ENCODE measurements at places on chromosomes 12 and 14.

DNA sequence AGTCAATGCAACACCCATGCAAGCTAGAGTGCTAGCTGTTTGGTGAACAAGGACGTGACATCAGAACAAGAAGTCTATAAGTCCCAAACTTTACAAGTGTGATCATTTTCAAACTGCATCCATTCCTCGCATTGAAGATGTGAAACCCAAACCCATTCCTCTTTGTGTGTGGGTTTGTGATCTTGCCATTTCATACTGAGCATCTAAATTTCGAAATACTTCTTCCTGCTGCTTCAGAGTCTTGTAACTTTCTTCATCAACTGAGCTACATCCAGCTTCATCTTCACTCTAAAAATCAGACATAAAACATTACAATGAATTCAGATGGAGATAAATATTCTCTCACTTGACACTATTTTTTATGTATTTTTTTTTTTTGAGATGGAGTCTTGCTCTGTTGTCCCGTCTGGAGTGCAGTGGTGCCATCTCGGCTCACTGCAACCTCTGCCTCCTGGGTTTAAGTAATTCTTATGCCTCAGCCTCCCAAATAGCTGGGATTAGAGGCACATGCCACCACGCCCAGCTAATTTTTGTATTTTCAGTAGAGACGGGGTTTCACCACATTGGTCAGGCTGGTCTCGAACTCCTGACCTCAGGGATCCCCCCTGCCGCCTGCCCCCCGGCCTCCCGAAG is 4.8 kb upstream of the ZCCHC8 start:
- no peak for DNase-seq

DNA sequence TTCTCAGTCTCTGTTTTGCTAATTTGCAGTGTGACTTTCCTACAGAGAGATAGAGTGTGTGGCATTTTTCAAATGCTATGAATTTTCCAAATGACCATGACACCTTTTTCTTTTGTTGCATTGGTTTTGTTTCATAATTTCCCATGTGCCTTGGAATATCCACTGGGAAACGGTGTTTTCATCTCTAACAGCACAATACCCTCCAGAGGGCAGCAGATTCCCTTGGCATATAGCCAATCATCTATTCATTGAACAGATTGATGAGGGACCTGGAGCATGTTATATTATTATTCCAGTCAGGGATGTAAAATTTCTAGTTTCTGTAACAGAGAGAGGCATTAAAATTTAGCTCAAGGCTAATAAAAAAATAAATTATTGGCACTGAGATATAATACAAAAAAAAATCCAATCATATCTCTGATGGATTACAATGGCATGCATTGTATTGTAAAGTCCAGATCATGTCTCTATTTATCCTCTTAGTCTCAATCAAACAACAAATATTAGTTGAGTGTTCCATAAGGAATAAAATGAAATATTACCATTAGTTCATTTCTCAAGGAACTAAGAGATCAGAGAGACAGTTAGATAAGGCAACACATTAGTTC is 29.6 kb upstream of the NTN4 start:
- DNase-seq: peak; percentile 3

- no peak for DNase-seq
These were observed 70.4 kb downstream of the TBK1 start for GRCh38 chr12:64522316-64522715.

- DNase-seq: no peak
These were observed 23.1 kb upstream of the TBC1D30 start for GRCh38 chr12:64801381-64801780.

DNA sequence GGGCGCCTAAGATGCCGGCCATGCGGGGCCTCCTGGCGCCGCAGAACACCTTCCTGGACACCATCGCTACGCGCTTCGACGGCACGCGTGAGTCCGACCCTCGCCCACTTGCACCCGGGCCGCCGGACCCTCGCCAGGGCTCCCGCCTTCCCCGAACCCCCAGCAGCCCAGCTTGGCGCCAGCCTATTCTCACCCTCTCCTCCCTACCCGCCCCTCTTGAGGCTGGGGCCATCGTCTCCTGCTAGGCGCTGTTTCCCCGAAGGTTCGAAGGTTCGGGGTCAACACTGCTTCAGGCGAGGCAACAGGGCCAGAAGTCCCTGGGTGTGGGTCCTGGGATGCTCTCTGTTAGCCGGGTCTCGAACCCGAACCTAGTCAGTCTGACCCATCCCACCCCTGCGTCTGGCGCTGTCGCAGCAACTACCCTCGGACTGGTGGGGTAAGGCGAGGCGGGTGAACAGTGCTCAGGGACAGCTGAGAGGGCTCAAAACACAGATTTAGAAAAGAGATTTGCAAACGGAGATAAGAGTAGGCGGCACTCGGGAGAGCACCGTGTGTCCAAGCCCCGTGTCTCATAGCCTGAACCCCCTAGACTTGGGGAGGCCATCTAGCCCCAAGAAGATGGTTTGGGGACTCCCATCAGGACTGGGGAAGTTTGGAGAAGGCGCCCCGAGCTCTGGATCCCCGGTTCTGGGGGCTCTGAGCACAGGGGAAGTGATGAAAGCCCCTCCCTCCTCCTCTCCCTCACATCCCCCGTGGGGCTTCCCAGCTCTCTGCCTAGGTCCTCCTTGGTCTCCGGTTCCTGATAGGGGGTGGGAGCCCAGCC is 787 bp downstream of the KCNH3 start:
- DNase-seq: peak; percentile 6

- no peak for DNase-seq
These were observed 67.1 kb downstream of the BCAT1 start for GRCh38 chr12:24881724-24882371.

DNA sequence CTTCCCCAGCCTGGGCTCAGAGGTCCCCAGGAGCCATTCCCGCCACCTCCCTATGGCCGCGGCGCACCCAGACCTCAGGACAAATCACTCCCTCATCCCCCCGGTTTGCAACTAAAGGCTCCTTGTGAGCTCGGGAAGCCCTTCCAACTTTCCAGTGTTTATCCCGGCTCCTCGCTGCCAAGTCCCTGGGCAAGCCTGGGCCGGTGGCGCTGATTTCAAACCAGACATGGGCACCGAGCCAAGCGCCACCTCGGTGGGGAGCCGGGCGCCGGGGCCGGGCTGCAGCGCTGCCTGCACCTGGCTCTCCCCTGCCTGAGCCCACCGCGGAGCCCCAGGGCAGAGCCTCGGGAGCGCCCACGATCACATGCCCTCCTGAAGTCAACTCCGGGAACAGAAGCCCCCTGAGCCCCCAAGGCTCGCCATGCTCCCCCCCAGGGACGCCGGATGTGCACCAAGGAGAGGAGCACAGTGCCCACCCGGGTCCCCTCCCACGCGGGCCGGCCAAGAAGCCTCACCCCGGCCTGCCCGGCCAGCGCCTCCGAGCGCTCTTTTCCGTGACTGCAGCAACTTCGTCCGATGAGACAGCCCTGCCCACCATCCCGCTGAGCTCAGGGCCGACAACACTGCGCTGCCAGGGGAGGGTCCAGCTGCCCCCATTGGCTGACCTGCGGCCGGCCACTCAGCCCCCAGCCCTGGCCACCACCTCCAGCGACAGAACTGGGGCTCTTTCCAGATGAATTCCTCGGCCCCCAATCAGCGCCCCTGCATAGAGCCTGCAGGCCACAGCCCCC is 50.0 kb downstream of the NCOR2 start:
- DNase-seq: no peak

- no peak for DNase-seq
These were observed 146.3 kb downstream of the PDE3A start for GRCh38 chr12:20514598-20514997.

DNA sequence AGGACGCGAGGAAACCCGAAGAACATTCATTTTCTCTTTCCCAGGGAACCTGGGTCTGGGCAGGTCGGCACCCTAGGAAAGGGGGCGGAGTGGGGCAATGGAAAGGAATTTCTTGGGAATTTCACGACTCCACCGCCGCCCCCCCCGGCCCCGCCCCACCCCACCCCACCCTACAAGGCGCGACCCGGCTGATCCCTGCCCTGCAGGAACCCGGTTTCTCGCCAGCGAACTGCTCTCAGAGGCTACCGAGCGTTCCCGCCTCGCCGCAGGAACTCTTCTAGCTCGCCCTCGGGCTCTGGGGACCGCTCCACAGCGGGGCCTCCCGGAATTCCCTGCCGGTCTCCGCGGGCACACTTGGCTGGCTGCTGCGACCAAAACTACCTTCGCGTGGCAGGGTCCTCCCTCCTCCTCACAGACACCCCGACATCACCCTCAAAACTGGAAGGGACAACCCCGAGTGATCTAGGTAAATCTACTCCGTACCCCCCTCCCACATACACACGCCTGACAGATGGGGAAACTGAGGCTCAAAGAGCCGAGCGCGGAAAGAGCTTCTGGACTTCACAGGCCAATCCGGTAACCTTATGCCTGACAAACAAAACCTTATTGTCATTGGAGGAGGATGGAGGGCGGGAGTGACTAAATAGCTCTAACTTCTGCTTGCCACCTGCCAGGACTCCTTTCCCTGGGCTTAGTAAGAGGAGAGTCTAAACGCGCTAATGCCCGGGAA is 785 bp upstream of the ACTN1 start:
- no peak for DNase-seq

GRCh38 chr14:21068521-21069387 is 1.4 kb upstream of the ARHGEF40 start:
- DNase-seq: peak; percentile 67

DNA sequence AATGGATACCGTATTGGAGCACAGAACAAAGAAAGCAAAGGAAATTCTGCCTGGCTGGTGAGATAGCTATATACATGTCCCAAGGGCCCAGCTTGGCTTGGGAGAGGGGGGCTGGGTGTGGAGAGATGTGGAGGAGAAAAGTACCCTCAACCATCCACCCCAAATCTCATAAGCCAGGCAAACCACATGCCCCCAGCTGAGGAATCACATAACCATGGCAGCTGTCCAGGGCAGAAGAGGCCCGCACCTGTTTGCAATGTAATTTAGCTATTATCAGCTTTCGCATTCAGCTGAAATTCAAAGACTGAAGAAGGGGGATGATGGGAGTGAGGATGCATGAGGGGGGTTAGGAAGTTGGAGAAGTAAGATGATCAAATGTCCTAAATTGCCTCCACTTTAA is 196.1 kb downstream of the TBX5 start:
- DNase-seq: no peak

DNA sequence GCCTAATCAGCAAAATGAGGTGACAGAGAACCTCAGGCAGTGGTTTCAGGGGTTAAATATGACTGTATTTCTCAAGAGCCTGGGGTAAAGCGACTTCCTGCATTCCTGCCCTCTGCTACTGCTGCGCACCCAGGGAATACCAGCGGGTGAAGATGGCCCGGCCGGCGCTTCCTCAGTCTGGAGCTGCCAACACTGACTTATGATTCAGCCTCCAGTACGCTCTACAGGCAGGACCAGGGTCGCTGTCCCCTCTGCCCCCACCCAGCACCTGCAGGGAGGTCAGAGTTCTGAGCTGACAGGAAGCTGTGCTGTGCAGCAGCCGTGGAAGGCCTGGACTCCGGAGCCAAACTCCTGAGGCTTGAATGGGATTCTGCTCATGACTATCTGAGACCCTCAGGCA is 127.9 kb downstream of the PIWIL1 start:
- no peak for DNase-seq

DNA sequence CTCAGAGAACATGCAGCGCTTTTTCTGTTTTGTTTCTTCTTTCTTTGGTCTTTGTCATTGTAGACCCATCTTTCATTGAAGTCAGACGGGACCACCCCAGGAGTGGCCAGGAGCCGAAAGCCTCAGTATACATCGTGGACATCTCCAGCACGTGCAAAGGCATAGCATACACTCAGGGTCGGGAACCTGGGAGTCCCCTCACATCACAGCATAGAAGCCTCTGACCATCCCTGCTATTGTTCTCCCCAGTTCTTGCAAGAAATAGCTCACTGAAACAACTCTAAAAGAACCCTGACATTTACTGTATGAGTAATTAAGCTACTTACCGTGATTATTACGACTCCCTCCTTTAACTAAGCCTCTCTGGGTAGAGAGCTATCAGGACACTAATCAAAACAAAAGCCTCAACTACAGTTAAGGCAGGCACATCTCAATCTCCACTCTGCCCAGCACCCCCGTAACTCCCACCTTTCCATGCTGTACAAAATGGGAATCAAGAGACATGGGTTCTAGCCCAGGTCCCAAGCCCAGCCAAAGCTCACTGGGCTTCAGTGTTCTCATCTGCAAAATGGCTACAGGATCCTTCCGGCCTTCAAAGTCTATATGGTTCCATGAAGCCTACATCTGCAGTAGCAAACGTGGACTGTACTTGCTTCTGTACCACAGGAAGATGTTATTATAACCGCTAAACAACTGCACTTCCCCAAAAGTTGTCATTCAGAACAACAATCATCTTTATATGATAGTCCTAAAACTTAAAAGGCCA is 6.7 kb downstream of the CCDC88C start:
- no peak for DNase-seq

- DNase-seq: no peak
These were observed 11.5 kb upstream of the EID3 start for GRCh38 chr12:104291867-104292524.

DNA sequence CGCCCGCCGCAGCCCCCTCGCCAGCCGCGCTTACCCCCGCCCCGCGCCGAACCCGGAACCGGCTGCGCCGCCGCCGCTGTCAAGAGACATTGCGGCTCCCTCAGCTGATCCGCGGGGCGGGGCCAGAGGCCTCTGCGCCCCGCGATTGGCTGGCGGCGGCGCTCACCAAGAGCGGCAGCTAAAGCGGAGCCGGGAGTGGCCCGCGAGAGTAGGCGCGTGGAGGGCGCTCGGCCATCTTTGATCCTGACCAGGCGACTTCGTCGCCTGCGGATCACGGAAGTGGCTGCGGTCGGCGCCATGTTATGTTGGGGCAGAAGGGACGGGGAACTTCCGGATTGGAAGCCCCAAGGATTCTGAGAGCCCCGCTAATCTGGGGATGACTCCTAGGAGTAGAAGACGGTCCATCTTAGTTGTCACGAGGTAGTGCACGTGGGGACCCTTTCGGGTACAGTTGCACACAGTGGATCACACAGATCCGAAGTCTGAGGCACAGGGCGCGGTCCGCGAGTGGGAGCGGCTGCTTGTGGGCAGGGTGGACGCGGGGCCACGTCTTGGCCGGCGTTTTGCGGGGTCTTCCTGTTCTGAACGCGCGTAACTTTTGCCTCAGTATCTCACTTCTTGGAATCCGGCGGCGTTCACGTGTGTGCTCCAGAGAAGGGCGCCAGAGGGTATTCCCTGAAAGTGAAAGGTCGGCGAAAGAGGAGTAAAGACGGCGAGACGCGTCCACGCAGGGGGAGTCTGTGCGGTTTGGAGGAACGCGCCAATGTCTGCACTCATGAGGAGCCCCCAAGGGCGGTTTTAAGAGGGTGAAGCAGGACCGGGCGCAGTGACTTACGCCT is at the start of gene CHFR:
Gene CHFR, minus strand, starts transcription at position 93 of the 839 bp plus-strand sequence. CDS start 277 bp downstream, outside the sequence.
- peak; percentile 96 for DNase-seq

GRCh38 chr14:92247947-92248346 is 75.0 kb upstream of the SLC24A4 start:
- no peak for DNase-seq

DNA sequence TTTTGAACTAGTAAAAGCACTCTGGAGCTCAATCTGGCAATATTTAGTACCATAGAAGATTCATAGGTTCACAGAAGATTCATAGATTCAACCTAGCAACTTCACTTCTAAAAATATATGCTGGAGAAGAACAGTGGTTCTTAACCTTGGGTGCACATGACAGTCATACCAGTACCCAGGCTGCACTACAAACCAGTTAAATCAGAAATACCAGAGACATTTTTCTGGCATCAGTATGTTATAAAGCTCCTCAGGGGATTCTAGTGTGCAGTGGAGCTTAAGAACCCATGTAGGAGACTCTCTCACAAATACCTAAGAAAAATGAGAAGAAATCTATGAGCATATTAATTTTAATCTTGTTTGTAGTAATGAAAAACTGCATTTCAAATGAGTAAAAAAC is 46.6 kb downstream of the CNTN1 start:
- no peak for DNase-seq

Data from CD4-positive, alpha-beta T cell treated with Interleukin-6 for 4 hours (primary cell).